ENCODE measurements at places on chromosomes 2 and 18. TPM values are rescaled to one million over a fixed set of nuclear protein-coding genes. Genes with fewer than 3 reads are reported as not detected.
A peak's percentile ranks its signal among the peaks of the same experiment; 100 is the strongest.

The PDCD1 gene
- 0.27 TPM for total RNA-seq

GRCh38 chr18:59008302-59008974 is 131.2 kb upstream of the SEC11C start:
- DNase-seq: no peak

GRCh38 chr2:179569831-179570233 is 291.6 kb downstream of the ZNF385B start:
- no peak for DNase-seq

DNA sequence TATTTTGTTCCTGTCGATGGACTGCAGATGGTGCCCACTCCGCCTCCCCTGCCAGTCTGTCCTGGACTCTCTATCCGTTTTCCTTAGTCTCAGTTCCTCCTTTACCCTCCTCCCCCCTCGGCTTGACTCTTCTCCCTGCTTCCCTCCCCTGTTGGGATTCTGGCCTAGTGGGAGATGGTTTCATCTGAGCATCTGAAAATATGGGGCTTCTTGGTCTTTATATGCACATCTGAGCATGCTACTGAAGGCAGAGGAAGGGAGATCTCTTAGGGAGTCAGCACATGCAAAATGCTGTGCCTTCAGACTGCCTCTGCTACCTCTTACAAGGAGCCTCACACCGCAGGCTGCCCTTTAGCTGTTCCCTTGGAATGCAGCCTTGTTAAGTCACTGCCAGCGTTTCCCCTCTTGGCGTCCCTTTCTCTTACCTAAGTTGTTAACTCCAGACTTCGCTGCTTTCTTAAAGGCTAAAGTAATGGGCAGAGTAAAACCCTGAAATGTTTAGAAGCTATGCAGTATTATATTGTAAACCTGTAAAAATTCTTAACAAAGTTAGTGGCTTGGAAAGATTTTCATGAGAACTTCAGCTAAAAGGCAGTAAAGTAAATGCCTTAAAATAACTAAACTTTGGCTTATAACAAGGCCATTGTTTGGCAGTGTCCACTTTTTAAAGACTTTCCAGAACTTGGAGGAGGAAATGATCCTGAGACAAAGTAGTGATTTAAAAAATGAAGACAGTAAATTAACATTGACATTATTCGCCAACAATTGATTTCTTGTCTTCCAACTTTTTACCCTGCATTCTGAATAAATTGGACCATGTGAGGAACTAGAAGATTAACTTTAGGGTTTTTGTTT is 49.8 kb downstream of the LDLRAD4 start:
- DNase-seq: peak; percentile 64

Data from sciatic nerve (tissue), 2 donors.